ENCODE measurements at places on chromosomes 1 and 21.

GRCh38 chr1:202085682-202086373 is 36.9 kb upstream of the GPR37L1 start:
- no peak for DNase-seq

GRCh38 chr1:116516631-116517030 is 54.2 kb downstream of the CD58 start:
- no peak for DNase-seq

GRCh38 chr1:160710517-160711252 is 937 bp downstream of the CD48 start:
- DNase-seq = no peak

DNA sequence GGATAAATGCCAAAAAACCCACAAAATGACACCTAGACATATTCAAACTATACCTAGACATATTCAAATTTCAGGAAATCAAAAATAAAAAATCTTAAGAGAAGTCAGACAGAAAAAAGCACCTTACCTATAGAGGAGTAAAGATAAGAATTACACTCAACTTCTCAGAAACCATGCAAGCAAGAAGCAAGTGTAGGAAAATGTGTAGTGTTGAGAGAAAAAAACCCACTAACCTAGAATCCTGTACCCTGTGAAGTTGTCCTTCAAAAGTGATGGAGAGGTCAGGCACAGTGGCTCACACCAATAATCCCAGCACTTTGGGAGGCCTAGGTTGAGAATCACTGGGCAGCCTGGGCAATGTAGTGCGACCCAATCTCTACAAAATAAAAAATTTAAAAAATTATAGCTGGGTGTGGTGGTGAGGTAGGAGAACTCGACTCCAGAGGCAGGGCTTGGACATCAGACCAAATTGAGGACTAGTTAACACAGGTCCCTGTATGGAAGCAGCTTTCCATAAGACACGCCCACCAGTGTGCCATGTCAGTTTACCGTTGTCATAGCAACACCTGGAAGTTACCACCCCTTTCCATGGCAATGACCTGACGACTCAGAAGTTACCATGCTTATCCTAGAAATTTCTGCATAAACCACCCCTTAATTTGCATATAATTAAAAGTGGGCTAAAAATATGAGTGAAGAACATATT is 20.7 kb downstream of the PDIK1L start:
- no peak for DNase-seq

- no peak for DNase-seq
Measured at GRCh38 chr1:154767315-154768240, 102.5 kb downstream of the KCNN3 start.

- DNase-seq = no peak
Measured at GRCh38 chr21:29075706-29076466, 2.4 kb upstream of the CCT8 start.

GRCh38 chr1:166184897-166185296 is 18.1 kb upstream of the FAM78B start:
- no peak for DNase-seq

- no peak for DNase-seq
Measured at GRCh38 chr1:176533020-176533419, 70.0 kb downstream of the PAPPA2 start.

GRCh38 chr1:93853940-93854339 is 25.1 kb downstream of the DNTTIP2 start:
- no peak for DNase-seq

GRCh38 chr1:207000651-207001291 is 30.5 kb upstream of the FCAMR start:
- no peak for DNase-seq

- no peak for DNase-seq
Measured at GRCh38 chr1:11156963-11157362, 32.2 kb upstream of the ANGPTL7 start.

DNA sequence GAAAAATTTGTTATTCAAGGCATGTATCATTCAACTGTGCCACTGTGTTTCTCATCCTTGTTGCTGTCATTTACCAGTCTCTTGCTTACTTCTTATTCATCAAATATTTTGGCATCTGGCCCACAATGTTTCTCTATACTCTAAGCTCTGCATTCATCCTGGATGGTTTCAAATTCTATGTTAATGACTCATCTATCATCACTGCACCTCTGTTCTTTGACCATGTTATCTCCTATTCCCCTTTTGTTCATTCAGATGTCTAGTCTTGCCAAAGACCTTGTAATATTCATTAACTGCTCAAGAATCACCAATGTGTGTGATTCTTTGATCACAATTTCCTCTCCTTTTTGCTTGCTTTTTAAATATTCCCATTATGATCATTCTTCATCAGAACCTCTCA is 54.6 kb upstream of the PRKACB start:
- DNase-seq = no peak

- DNase-seq = no peak
Measured at GRCh38 chr1:206842854-206843253, 22.6 kb upstream of the IL20 start.

- no peak for DNase-seq
Measured at GRCh38 chr1:40652979-40653378, 12.5 kb downstream of the RIMS3 start.

DNA sequence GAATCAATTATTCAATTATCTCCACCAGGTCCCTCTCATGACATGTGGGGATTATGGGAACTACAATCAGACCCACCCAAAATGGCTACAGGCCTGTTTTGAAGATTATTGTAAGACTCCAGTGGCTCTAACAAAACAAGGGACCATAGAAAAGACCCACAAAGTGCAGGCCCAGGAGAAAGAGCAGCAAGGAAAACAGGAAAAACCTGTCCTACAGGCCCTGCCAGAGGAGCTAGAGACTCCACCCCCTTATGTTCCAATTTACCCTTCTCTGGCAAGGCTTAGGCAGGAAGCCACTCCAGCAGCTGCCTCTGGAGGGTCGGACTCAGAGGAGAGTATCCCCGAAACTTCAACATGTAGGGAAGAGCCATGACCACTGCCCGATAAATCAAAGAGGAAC is 96.5 kb downstream of the LIPI start:
- no peak for DNase-seq

DNA sequence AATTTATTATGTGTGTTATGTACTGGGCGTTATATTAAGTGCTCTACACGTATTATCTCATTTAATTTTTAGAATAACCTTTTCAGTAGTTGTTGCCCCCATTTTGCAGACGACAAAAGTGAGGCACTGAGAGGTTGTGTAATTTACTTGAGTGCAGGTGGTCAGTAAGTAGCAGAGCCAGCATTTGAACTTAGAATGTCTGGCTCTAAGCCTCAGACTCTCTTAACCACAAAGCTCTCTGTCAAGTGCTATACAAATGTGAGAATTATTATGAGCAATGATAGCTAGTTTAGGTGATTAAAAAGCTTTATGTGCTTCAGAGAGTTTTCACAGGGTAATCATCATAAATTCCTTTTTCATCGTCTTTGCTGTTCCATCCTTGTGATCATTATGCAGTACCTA is 96.3 kb upstream of the UBE2U start:
- no peak for DNase-seq

GRCh38 chr1:96358057-96358456 is 363.5 kb upstream of the PTBP2 start:
- no peak for DNase-seq

- DNase-seq = no peak
Measured at GRCh38 chr1:203273869-203274602, 31.3 kb upstream of the BTG2 start.

DNA sequence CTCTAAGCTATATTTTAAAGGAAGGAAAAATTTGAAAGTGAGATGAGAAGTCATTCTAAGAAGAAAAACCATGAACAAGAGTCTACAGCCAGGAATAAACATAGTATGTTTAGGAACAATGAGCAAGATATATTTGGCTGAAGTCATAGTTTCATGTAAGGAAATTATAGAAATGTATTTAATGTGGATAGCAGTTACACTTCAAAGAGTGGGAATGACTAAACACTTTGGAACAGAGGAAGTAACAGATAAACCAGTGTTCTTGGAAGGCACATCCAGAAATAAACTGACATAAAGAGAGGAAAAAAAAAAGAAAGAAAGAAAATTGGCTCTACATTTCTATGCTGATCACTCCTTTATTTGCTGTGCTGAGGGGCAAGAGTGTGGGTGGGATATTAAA is 18.0 kb downstream of the C8A start:
- no peak for DNase-seq

DNA sequence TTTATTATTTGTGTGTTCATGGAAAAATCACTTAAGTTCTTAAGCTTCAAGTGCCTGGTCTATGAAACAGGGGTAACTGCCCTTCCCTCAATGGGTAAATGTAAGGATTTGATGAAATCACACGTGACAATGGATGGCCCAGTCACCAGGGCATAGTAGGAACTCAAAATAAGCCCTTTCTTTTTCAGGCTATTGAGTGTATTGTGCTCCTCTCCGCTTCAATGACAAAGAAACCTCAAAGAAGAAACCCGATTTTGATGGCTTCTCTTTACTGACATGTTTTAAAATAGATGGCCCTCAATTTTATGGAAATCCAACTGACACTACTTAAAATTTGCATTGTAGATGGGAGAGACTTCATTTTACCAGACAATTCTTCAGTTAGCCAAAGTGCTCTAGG is 543.5 kb downstream of the OMA1 start:
- no peak for DNase-seq

GRCh38 chr1:202037706-202038296 is 27.4 kb downstream of the ELF3 start:
- DNase-seq = no peak

DNA sequence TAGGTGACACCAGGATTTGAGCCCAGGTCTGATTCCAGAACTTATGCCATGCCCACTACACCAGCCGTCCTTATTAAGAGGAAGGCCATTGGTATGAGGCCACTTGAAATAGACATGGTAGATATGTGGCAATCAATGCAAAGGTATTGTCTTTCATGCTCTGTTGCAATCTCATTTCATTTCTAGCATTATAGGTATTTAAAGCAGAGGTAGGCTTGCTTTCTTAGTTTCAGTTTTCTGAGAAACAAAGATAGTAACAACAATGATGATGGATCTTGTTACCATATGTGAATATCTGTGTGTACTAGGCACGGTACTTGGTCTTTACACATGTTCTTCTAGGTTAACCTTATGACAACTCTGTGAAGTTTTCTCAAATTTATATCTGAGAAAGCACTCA is 113.1 kb downstream of the FGGY start:
- no peak for DNase-seq

GRCh38 chr1:209375671-209376365 is 207.7 kb upstream of the CAMK1G start:
- DNase-seq = no peak

DNA sequence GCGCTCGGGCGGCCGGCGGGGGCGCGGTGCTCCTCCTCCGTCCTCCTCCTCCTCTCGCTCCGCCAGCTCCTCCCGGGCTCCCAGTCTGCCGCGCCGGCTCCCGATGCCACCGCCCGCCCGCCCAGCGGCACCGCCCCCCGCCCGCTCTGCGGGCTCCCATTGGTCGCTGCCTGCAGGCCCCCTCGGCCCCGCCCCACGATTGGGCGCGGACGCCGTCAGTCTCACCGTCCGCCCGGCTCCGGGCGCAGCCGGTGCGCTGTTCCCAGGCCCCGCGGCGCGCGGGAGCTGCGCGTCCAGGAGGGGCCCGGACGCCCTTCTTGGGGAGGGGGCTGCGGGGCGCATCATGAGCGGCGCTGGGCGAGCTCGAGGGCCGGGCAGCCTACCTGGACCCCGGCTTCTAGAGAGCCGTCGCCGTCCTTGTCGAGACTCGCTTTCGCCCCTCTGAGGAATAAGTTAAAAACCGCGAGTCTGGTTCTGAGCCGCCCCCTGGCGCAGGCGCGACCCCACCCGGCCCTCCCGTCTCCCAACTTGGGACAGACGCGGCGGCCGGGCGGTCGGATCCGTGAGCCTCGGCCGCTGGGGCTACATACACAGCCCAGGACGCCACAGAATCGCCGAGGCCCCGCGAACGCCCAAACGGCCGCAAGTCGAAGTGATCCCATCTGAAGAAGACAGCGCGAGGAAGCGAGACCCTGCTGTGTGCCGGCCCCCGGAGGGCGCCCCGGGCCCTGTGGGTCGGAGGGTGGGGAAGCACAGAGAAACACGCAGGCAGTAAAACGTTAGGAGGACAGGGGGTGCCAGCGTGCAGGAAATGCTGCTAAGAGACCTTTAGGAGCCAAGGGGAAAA is at the start of gene SIPA1L2:
Gene SIPA1L2, minus strand, starts transcription at position 87 of the 847 bp plus-strand sequence. CDS start 114,794 bp downstream, outside the sequence.
- DNase-seq = peak; percentile 89

DNA sequence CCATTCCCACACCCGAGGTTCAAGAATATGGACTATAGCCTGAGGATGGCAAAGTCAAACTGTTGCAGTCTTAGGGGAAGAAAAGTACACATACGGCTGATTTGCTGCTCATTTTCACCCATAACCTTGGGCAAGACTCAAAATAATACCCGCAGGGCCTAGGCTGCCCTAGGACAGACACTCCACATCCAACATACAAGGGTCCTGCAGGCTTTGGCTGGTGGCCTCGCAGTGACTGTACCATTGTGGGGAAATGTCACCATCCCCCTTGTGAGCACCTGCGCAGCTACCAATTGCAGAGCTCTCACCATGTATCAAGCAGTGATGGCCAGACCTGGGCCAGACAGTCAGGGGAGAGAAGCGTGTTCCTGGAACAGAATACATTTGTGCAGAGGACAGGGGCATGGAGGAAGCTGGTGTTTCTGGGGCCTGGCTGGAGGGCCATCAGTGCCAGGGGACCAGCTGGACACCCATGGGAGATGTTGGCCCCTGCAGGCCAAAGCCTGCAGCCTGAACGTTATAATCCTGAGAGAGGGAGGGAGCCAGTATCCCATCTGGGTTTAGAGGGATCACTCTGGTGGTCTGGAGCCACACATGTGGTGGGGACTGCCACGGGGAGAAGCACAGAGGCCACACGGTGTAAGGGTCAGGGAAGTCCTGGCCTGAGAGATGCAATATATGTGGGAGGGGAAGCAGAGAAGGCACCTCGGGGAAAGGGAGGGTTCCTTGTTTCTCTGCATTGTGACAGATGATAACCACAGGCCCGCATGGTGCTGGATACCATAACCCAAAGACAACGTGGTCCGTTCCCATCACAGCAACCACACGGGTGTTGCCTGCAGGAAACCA is 101.2 kb downstream of the GLIS1 start:
- DNase-seq = peak; percentile 85

- no peak for DNase-seq
Measured at GRCh38 chr1:59885160-59885832, 41.3 kb downstream of the CYP2J2 start.

- no peak for DNase-seq
Measured at GRCh38 chr1:93845538-93846205, 33.3 kb downstream of the DNTTIP2 start.

GRCh38 chr21:35156293-35157278 is 107.5 kb upstream of the RUNX1 start:
- DNase-seq = no peak

GRCh38 chr1:3632716-3633343 is 8.0 kb downstream of the TPRG1L start:
- no peak for DNase-seq

DNA sequence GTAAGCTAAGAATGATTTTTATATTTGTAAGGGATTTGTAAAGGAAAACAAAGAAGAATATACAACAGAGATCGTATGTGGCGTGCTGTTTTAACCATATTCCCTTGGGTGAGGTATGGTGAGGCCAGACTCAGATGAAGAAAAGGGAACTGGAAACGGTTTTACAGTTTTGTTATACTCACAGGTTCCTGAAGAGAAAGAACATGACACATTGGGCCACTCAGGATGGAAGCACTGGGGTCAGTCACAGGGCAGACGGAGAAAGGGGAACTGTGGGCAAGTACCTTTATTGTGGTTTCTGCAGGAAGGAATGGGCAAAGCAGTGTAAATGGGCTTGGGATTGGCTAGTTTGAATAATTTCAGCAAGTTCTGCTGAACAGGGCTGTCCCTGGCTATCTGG is 177.4 kb downstream of the LBR start:
- peak; percentile 97 for DNase-seq

- peak; percentile 82 for DNase-seq
Measured at GRCh38 chr21:33127154-33127867, 57.4 kb downstream of the OLIG1 start.

Measured in NB4 (cell line).